ENCODE measurements at places on chromosomes 1 and 21.
A peak's percentile ranks its signal among the peaks of the same experiment; 100 is the strongest.

GRCh38 chr1:21379571-21379970 is 60.4 kb upstream of the NBPF3 start:
- no peak for DNase-seq

- DNase-seq, result peak; percentile 78
Observed at GRCh38 chr21:41369105-41369919, 7.5 kb downstream of the MX2 start.

DNA sequence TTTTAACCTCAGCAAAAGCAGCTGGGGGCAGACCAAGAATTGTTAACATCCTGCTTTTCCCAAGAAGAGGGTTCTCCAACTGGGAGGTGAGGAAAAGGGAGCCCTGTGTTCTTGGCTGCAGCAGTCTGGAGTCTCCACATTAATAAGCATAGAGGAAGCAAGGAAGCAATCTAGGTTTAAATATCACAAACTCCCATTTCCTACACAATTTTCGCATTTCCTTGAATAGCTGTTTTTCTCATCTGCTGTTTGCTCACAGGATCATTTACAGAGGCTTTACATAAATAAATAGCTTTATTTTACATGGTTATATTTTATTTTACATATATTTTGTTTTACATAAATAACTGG is 124.0 kb downstream of the TRIM33 start:
- no peak for DNase-seq

DNA sequence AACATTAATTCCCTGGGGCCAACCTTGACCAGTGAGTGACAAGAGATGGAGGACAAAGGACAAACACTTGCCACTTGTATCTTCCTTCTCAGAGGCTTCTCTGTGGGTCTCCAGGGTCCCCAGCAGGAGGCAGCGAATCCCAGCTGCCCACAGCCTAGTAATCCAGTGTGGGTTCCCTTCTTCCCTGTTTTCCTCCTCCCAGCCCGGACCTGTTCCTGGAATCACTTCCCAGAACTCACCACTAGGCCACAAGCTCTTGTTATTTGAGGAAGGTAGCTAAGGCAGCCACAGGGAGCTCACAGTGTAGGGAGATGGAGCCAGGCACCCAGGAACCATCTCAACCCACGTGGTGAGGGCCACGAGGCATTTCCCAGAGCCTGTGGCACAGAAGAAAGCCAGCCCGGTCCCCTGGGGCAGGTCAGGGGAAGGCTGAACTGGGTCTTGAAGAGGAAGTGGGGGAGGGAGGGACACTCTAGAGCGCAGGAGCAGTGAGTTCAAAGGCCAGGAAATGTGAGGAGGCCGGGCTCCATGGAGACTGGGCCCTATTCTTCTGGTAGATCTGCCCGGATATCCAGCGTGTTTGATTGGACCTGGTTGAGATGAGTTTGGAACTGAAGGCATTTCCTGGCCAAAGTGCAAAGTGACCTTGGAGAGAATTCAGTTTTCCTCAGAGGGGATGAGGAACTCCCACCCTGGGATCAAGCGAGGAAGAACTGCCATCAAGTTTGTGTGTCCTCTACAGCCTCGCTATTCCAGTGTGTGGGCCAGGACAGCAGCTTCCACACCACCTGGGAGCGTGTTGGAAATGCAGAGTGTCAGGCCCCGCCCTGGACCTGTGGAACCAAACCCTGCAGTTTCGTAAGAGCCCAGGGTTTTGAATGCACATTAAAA is 20.3 kb upstream of the C2CD2 start:
- DNase-seq, result peak; percentile 69

GRCh38 chr1:154574716-154575115 is 7.1 kb downstream of the CHRNB2 start:
- no peak for DNase-seq

GRCh38 chr1:36397083-36397377 is 678 bp downstream of the LSM10 start:
- DNase-seq, result no peak

- peak; percentile 75 for DNase-seq
Observed at GRCh38 chr1:32818804-32819541, 1.5 kb downstream of the S100PBP start.

- DNase-seq, result no peak
Observed at GRCh38 chr1:18244762-18245161, 137.2 kb downstream of the IGSF21 start.

- peak; percentile 7 for DNase-seq
Observed at GRCh38 chr21:35134309-35134708, 85.2 kb upstream of the RUNX1 start.

DNA sequence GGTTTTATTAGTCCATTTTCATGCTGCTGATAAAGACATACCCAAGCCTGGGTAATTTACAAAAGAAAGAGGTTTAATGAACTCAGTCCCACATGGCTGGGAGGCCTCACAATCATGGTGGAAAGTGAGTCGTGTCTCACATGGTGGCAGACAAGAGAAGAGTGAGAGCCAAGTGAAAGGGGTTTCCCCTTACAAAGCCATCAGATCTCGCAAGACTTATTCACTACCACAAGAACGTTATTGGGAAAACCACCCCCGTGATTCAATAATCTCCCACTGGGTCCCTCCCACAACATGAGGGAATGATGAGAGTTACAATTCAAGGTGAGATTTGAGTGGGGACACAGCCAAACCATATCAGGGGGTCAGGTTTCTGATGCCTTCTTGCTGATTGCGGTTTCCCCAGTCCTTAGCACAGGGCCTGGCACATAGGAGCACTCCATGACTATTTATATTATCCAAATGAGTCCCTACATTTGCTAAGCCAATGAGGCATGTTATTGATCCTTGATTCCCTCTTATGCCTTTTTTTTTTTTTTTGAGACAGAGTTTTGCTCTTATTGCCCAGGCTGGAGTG is 35.3 kb upstream of the PAXBP1 start:
- no peak for DNase-seq

DNA sequence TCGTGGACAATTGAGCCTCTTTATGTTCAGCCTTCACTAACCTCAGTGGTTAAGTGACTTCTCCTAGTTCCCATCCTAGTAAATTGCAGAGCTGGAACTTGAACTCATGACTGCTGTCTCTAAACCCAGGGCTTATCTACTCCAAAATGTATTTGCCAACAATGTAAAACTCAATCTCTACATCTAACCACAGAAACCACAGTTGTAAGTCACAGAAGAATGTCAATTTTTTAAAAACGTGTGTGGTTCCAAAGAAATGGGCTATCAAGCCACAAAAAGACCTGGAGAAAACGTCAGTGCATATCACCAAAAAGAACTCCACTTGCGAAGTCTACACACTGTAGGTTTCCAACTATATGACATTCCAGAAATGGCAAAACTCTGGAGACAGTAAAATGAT is 172.6 kb upstream of the HMCN1 start:
- DNase-seq, result no peak

- DNase-seq, result no peak
Observed at GRCh38 chr1:8115769-8116167, 89.7 kb upstream of the ERRFI1 start.

DNA sequence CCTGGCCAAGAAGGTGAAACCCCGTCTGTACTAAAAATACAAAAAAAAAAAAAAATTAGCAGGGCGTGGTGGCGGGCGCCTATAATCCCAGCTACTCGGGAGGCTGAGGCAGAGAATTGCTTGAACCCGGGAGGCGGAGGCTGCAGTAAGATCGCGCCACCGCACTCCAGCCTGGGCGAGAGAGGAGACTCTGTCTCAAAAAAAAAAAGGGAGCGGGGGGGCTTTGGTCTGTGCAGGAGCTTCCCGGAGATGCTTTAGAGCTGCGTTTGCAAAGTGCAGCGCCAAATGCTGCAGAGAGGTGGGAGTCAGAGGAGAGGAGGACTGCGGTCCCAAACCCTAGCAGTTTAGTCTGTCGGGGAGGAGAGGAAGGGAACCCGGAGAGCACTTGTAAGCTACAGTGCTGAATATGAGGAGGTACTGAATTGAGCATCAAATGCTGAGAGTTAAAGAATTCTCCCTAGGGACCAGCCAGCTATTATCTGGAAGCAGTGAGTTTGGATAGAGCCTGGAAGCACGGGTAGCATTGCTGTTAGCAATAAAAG is 569 bp downstream of the FALEC start:
- no peak for DNase-seq

DNA sequence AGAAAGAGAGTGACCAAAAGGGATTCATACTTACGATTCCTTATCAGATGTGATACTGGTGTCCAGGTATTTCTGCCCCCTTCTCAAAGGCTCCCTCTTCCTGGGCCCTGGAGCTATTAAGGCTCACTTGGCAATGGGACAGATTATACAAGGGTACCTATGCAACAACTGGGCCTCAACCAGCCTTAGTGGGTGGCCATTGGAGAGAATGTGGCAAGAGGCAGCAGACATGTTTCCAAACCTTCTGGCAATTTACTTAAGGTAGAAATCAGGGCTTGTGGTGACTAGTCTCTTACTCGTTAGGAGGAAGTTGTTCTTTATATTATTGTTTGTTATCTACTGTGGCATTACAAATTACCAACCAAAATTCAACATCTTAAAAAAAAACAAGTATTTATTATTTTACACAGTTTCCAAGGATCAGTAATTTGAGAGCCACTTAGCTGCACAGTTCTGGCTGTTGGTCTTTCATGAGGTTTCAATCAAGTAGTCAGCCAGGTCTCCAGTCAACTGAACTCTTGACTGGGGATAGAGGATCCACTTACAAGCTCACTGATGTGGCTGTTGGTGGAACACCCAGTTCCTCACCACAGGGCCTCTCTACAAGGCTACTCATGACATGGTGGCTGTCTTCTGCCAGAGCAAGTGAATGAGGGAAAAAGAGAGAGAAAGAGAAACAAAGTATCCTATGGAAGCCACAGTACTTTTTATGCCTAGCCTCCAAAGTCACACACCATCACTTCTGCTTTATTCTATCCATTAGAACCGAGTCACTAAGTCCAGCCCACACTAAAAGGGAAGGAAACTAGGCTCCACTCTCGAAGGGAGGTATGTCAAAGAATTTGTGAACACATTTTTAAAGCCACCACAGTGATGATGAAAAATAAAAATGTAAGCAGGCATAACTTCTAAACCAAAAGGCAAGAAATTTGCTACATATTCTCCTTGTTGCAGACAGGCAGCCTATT is 10.7 kb downstream of the ZNF648 start:
- DNase-seq, result no peak

- DNase-seq, result no peak
Observed at GRCh38 chr1:205294175-205294917, 27.2 kb downstream of the NUAK2 start.

GRCh38 chr1:226638001-226638601 is 89.5 kb downstream of the STUM start:
- no peak for DNase-seq

- no peak for DNase-seq
Observed at GRCh38 chr1:15236746-15237145, 10.3 kb upstream of the FHAD1 start.

DNA sequence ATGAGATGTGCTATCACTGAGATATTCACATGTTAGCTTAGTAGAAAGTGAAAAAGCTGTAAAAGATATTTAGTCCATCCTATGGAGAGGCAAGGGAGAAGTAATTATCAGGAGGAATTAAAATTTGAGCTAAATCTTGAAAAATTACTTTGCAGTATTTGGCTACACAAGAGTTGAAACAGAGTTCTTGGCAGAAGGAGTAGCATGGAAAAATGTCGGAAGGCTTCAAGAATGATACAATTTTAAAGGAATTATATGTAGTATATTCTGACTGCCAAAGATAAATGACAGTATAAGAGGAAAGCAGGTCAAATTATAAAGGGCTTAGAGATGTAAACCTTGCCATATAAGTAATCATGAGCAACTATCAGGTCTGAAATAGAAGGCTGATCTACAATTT is 518.9 kb downstream of the BRINP3 start:
- no peak for DNase-seq

GRCh38 chr1:229913489-229913888 is 153.5 kb upstream of the GALNT2 start:
- DNase-seq, result no peak

DNA sequence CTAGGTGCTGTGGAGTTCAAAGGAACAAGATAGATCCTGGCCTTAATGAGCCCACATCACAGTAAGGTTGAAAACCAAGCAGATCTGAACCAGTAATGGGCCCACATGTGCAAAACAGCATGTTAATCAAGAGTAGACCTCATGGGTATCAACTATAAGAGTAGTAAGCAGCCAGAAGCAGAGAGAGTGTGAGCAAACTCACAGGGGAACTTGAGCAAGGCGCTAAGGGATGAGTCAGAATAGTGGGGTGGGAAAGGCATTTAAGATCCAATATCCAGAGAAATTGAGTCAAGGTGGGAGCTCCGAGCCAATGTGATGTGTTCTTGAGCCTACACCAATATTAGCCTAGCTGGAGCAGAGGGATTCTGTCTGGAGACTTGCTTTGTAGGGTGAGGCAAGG is 52.4 kb upstream of the GJA5 start:
- DNase-seq, result no peak

DNA sequence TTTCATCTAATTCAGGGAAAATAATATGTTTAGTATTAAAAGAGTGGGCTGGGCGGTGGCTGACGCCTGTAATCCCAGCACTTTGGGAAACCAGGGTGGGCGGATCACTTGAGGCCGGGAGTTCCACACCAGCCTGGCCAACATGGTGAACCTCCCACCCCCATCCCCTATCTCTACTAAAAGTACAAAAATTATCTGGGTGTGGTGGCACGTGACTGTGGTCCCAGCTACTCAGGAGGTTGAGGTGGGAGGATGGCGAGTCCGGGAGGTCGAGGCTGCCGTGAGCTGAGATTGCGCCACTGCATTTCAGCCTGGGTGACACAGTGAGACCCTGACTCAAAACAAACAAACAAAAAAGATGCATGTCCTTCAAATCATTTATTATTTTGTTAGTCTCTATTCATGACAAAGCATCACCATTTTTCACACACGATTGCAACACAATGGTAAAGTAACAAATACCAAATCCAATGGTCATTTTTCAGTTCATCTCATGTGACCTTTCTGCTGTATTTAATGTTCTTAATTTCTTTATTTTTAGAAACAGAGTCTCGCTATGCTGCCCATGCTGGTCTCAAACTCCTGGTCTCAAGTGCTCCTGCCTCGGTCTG is 1.0 kb downstream of the MSH4 start:
- no peak for DNase-seq

GRCh38 chr1:38026592-38027200 is 14.2 kb downstream of the UTP11 start:
- DNase-seq, result peak; percentile 70

DNA sequence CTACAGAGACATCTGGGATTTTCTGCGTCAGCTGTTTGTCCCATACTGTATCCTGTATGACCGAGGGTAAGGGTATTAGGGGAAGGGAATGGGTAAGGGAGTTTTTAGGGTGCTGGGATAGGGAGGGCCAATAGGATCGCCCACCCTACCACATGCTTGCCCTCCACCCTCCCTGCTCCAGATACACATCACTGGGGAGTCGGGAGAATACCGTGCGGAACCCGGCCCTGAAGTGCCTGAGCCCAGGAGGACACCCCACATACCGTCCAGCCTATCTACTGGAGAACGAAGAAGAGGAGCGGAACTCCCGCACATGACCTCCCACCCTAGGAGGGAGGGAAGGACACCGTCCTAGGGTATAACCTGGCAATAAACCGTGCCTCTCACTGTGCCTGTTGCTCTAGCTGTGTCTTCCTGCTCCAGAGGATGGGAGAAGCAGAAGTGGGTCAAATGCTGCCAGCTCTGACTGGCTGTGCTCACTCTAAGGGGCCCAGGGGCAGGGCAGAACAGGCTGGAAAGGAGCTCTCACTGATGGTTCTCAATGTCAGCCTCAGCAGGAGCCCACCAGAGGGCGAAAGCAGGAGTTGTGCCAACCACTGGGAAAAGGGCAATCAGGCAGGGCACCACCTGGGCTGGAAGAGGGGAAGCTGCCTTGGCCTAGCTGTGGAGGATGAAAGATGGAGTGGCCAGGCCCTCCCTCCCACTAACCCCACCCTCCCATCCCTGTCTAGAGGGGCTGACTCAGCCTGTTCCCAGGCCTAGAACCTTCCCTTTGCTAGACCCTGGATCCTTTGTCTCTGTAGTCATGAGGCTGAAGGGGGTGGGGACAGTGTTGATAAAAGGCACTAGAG is 440 bp upstream of the LENEP start:
- no peak for DNase-seq
